ENCODE measurements at places on chromosomes 5 and 9. TPM values are rescaled to one million over a fixed set of nuclear protein-coding genes. Genes with fewer than 3 reads are reported as not detected.

Gene ANKRD18A
- 11.3 TPM for total RNA-seq

Gene PITX1
- not detected for total RNA-seq

Gene POLR1E
- 32.8 TPM for total RNA-seq

Gene NKD2
- 5.3 TPM for total RNA-seq

Gene GABRA1
- total RNA-seq, result 76.6 TPM

Gene IFNA13
- not detected for total RNA-seq

Gene SMIM33
- not detected for total RNA-seq

Gene ITK
- 0.23 TPM for total RNA-seq

Gene AK1
- total RNA-seq, result 68.7 TPM

Gene ADRB2
- total RNA-seq, result 2.1 TPM

Gene FOXI1
- not detected for total RNA-seq

Gene SPEF2
- 27.5 TPM for total RNA-seq

Gene CDX1
- not detected for total RNA-seq

Gene CAMK4
- 95.0 TPM for total RNA-seq

Gene FGFR4
- total RNA-seq, result 1.6 TPM

Gene LHX3
- not detected for total RNA-seq

Gene CTXN3
- total RNA-seq, result 8.5 TPM

Gene WHRN
- total RNA-seq, result 5.8 TPM

Gene ROR2
- 2.3 TPM for total RNA-seq

Gene CERCAM
- total RNA-seq, result 10.4 TPM

Gene ADAMTS13
- total RNA-seq, result 3.5 TPM

Gene RLN1
- not detected for total RNA-seq

Gene GHR
- 6.0 TPM for total RNA-seq

Gene TMEFF1
- 46.6 TPM for total RNA-seq

Gene MYORG
- 6.2 TPM for total RNA-seq

Data from diencephalon (tissue), 1 donor.